ENCODE measurements at places on chromosomes 2 and 18.

GRCh38 chr2:9279426-9279825 is 72.8 kb downstream of the ASAP2 start:
- no peak for DNase-seq

- DNase-seq: no peak
These were observed 47.3 kb downstream of the UNC80 start for GRCh38 chr2:209818939-209819338.

DNA sequence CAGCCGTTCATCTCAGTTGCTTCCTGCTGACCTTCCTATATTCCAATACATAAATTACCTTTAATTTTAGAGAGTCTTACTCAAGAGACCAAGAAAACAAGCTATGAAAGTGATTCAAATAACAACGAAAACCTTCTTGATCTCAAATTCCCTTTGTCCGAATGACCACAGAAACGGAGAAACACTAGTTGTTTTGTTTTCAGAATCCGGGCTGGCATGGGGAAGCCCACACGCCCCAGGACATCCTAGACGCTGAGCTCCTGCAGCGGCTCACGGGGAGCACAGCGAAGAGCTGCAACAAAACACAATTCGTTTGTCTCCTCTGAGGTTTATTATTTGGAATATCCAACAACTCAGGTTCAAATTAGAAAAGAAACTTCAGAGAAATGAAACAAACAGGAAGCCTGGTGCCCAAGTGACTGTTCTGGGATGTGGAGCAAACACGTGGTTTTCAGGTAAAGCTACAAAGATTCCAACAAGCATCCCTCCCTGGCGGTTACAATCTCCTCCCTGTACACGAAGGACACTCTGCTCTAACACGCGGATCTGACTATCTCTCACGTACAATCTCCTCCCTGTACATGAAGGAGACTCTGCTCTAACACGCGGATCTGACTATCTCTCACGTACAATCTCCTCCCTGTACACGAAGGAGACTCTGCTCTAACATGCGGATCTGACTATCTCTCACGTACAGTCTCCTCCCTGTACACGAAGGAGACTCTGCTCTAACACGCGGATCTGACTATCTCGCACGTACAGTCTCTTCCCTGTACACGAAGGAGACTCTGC is 237.5 kb downstream of the TWIST2 start:
- DNase-seq: no peak

GRCh38 chr2:111030260-111030891 is 90.3 kb upstream of the BCL2L11 start:
- no peak for DNase-seq

DNA sequence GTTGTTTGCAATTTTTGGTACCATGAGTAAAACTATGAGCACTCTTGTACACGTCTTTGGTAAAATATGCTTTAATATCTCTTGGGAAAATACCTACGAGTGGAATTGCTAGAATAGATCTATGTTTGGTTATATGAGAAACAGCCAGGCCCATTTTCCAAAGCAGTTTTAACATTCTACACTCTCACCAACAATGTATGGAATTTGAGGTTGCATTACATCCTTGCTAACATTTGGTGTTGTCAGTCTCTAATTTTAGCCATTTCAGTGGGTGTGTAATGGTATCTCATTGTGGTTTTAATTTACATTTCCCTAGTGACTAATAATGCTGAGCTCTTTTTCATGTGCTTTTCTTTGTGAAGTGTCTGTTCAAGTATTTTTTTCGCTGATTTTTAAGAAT is 118.9 kb upstream of the TCF4 start:
- DNase-seq: no peak

DNA sequence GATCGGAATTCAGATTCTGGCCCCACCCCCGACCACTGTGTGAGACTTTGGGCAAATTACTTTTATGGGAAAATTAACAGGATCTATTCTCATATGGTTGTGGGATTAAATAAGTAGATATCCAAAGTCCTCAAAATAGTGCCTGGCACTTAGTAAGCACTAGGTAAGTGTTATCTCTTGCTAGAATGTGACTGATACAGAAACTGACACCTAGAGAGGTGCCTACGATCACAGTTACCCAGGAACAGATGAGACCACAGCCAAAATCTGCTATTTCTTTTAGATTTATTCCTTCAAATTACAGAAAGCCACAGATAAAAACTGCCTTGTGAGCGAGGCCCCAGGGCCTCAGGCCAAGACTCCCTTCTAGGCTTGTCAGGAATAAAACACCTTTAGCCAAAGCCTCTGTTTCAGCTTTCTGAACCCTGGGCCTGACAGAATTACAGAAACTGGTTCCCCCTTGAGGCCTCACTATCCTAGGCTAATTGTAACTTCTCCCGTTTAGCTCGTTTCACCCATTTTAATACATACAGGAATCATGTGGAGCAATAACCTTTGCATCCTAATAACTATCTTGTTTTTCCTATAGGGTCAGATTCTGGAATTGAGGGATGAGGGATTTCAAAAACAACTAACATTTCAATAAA is 22.3 kb upstream of the CHMP1B start:
- no peak for DNase-seq

DNA sequence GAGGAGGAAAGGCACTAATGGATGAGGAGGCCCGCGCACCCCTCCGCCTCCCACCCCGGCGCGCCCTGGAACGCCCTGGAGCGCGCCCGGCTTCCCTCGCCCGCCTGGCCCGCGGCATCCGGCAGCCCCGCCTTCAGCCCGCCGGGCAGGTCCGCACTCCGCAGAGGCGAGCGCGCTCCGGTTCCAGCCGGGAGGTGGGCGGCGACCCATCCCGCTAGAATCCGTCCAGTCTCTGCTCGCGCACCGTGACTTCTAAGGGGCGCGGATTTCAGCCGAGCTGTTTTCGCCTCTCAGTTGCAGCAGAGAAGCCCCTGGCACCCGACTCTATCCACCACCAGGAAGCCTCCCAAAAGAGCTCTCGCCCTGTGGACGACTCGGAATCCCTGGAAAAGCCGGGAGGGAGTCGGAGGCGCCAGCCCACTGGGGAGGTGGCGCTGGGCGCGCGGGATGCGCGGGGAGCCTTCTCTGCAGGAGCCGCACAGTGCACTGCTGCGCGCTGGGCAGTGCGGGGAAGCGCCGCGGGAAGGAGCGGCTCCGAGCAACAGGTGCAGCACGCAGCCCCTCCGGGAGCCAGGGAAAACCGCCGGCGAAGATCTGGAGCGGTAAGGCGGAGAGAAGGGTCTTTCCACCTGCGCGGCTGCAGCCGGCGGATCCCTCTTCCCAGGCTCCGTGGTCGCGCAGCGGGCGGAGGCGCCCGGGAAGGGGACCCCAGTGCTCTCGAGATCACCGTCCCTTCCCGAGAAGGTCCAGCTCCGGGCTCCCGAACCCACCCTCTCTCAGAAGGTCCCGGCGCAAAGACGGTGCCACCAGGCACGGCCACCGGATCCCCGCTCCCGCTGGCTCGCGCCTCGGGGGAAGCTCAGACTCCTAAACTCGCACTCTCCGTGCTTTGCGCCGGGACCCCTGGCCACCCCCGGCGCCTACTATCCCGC is at the start of gene GALR1:
GALR1 (plus strand) TSS at position 280 of the 932 bp plus-strand sequence. CDS start 701 bp downstream, outside the sequence.
- no peak for DNase-seq

DNA sequence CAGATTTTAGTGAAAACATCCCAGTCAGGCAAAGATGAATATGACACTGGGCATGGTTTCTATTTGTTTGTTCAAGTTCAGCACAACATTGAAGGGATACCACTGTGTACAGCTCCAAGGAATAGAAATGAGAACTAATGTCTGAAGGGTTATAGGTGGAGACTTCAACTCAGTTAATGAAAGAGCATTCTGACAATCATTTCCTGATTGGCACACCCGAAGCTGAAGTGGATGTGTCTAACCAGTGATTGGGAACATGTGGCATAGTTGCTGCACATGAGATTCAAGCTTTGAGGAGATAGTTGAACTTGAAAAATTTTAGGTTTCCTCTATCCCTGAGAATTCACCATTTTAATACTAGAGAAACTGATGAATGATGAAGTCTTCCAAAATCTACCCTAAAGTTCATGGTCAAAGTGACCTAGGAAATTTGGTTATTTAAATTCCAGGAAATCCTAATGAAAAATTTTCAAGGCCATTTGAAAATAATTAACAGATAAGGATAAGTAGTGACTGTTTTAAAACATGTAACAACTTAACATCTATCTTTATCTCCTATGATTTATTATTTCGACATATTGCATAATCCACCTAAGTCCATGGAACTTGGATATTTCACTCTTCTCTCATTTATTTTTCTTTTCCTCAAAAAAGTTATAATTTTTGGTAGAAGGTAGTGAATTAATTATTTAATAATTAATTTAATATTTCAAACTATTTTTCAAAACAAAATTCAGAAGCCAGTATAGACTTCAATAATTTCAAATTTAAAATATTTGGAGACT is 38.0 kb downstream of the SLC9A4 start:
- DNase-seq: no peak

- DNase-seq: no peak
These were observed 29.3 kb downstream of the COLEC11 start for GRCh38 chr2:3624059-3624794.

DNA sequence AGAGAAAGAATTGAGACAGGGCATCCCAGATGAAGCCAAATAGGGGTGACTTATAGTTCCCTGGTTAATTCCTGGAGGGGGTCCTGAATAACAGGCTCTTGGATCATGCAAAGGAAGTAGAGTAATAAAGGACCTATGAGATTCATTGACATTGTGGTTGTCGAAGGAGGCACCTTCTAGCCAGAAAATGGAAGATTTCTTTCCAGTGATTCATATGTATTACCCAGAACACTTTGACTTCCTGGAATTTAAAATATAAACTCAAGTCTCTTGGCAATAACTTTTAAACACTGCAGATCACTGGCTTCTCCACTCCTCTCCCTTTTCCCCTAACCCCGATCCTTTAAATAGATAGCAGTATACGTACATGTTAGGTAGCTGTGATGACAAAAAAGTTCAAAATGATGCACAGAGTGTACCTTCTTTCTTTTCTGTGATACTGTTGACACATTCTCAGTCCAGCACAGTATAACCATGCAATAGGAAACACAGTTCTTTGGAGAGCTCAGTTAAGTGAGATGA is 211.8 kb downstream of the LTBP1 start:
- no peak for DNase-seq

GRCh38 chr2:64646007-64646880 is 7.5 kb downstream of the SERTAD2 start:
- no peak for DNase-seq

GRCh38 chr2:226118471-226119429 is 680.9 kb downstream of the IRS1 start:
- no peak for DNase-seq

GRCh38 chr2:201164166-201164565 is 18.8 kb upstream of the CASP10 start:
- DNase-seq: no peak

DNA sequence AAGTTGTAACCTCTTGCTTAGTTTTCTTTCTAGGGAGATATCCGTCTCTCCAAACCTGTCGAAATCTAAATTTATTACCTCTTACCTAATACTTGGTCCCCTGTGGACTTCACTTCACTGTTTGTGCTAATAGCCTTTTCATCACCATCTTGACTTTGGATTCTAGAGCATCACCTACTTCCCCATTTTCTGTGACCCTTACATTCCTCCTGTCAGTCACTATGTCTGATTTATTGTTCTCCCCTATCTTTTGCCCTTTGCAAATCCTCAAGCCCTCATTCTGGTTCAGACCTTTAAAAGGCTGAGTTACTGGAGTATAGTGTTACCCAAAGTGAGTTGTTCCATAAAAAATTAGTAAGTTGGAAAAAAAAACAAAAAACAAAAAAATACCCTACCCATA is 7.5 kb downstream of the MYO1B start:
- DNase-seq: no peak

- DNase-seq: no peak
These were observed 48.4 kb downstream of the TMEFF2 start for GRCh38 chr2:192146069-192147015.

DNA sequence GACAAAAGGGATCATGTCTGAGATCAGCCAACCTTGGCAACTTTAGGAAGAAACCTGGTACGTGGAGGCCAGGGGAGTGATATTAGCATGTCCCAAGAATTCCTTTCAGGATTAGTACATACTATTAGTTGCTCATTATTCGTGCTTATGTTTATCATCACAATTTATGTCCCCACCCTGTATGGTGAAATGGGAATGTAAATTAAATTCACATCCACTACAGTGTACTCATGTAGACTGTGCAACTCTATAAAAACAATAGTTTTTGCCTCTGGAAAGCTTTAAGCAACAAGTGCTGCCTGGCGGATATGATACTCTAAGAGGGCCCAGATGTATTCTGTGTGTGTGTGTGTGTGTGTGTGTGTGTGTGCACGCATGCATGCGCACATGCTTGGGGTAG is 110.7 kb downstream of the GALNT14 start:
- no peak for DNase-seq

DNA sequence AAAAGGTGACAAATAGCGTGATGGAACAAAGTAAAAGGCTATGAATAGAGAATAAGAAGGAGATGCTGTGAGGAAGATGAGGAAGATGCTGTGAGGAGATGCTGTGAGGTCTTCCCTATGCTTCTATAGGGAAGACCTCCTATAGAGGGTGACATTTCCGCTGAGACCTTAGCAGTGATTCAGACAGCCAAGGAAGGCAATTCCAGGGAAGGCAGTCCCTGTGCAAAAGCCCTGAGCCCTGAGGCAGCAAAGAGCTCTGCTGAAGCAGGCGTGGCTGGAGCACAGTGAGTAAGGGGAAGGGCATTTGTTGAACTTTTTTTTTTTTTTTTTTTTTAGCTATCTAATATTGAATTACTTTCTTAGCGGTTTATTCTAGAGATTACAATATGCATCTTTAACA is 142.7 kb upstream of the FOSL2 start:
- DNase-seq: no peak

- DNase-seq: no peak
These were observed 899.7 kb upstream of the VRK2 start for GRCh38 chr2:57146951-57147350.

DNA sequence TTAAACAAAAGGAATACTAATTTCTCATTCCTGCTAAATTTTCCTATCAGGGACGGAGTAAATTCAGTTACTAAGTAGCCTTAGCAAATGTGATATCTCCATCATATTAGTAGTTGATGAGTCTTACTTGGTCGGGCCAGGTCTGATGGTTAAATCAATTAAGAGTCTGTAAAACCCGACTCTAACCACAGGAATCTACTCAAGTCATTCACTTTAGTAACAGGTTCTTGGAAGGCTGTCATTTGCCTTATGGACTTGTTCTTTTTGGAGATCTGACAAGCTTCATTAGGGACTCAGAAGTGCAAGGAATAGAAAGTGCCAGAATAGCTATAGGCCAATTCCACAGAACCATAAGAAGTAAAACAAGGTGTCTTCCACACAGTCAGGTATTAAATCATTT is 119.0 kb downstream of the GCA start:
- no peak for DNase-seq

DNA sequence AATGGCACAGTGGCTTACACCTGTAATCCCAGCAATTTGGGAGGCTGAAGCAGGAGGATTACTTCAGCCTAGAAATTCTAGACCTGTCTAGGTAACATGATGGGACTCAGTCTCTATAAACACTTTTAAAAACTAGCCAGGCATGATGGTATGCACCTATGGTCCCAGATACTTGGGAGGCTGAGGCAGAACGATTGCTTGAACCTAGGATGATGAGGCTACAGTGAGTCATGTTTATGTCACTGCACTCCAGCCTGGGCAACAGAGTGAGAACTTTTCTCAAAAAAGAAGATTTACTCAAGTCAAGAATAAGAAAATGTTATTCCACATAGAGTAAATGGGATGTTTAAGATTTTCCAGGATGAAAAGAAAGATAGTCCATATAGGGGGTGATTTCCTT is 158.6 kb downstream of the HNMT start:
- no peak for DNase-seq

GRCh38 chr2:179691235-179691634 is 170.2 kb downstream of the ZNF385B start:
- no peak for DNase-seq

- no peak for DNase-seq
These were observed 51.1 kb upstream of the TNP1 start for GRCh38 chr2:216911008-216911407.

- no peak for DNase-seq
These were observed 149.6 kb downstream of the DOCK10 start for GRCh38 chr2:224892574-224893204.

Measured in germinal center (tissue), 1 donor.